ENCODE measurements at places on chromosomes 6 and 20.

DNA sequence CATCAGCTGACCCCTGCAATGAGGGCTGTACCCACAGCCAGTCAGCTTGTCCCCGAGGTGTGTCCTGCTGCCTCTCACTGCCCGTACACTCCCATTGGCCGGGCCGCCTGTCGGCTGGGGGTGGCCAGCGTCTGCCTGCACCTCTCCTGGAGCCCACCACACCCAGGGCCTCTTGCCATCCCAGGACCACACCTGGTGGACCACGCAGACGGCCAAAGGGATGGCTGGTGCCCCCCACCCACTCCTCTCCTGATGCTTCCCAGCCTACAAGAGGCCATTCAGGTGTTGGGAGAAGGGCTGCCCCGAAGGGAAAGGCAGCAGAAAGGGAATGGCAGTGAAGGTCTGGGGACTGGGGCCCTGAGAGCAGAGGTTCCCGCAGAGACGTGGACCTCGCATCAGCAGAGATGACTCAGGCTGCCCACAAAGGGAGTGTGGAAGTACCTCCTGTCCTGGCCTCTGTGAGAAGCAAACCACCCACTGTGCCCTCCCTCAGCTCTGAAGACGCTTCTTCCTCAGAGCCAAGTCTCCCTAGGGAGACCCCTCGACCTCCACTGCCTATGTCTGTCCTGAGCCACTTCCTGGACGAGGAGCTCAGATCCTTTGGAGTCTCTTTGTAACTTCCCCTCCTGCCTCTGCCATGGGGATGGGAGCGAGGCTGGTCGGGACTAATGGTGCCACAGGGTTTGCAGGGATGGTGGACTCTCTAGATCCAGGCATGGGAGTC lies 60.9 kb downstream of the PYGB start:
- DNase-seq = peak; percentile 69

DNA sequence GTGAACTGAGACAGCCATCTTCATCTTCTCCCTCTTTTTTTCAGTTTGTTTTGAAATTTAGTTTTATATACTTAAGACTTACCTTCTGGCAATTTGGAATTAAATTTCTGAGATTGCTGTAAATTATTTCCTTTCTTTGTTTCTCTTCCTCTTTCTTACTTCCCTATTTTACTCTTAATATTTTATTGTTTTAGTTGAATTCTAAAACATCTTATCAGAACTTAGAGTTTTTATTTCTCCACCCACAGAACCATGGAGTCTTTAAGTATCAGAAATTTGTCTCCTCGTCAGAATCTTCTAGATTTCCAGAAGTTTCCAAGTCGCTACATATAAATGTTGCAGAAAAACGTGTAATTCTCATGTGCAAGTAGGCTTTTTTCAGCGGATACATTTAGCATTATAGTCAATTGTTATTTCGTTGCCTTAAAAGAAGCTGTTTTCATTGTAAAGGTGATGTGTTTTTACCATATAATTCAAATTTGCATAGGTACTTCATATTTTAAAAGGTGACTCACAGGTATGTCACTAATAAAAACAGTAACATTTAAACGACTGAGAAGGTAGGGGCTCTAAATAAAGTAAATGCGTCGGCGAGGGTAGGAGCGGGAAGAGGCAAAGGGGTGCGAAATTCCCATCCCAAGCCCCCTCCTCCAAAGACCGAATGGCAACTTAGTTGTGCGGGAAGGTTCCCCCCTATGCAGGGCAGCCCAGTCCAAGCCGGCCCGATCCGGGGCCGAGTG lies 866 bp upstream of the MYO6 start:
- DNase-seq = no peak

GRCh38 chr6:130615816-130616215 lies 211.4 kb upstream of the SMLR1 start:
- no peak for DNase-seq

DNA sequence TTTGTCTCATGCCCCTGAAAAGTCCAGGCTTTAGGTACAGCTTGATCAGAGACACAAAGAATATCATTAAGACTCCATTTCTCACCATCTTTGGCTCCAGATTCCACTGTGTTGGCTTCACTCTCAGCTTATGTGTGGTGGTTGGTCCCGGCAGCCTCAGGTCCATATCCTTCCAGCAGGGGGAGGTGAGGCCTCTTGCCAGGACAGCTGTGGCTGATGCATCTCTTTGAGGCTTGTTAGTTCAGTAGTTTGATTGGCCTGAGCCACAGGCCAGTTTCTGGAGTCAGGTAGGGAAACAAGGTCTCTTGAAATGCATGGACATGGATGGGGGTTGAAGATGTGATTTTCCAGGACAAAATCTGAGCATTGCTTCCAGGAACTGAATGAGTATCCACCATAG lies 62.4 kb downstream of the JAG1 start:
- peak; percentile 63 for DNase-seq

GRCh38 chr6:79863566-79863965 lies 83.8 kb downstream of the ELOVL4 start:
- no peak for DNase-seq

Data from foreskin fibroblast (primary cell).